HS-27A (cell line): ENCODE measurements at places on chromosomes 4 and X.

DNA sequence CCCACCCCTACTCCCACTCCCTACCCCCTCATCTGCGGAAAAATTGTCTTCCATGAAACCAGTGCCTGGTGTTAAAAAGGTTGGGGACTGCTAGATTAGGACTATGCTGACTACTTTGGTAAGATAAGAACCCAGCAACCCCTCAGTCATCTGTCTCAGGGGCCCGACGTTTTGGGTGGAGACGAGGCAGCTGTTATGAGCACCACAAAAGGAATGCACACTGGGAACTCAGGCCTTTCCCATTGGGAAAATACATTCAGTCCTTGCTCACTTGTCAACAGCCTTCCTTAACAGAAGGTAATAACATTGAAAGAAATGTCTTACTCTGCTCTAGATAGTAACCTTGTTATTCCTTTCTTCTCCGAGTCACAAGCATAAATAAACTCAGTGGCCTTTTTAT, 310.8 kb downstream of the AFF2 start:
- no peak for DNase-seq

DNA sequence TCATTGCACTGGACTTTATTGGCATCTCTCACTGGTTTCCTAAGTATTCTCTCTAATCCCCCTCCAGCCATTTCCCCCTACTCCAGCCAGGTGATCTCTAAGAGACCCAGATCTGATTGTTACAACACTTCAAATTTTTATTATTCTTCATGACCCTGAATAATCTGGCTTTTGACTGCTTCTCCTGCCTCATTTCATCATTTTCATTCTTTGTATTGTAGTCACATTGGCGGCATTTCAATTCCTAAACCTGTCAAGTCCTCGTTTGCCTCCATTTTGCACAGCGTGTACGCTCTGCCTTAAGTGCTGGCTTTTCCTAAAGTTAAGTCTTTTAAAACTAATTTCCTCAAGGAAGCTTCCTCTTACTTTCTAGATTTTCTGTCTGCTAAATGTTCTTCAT, 31.6 kb downstream of the UBE2K start:
- no peak for DNase-seq

GRCh38 chr4:98827661-98828060, 101.3 kb downstream of the EIF4E start:
- no peak for DNase-seq

DNA sequence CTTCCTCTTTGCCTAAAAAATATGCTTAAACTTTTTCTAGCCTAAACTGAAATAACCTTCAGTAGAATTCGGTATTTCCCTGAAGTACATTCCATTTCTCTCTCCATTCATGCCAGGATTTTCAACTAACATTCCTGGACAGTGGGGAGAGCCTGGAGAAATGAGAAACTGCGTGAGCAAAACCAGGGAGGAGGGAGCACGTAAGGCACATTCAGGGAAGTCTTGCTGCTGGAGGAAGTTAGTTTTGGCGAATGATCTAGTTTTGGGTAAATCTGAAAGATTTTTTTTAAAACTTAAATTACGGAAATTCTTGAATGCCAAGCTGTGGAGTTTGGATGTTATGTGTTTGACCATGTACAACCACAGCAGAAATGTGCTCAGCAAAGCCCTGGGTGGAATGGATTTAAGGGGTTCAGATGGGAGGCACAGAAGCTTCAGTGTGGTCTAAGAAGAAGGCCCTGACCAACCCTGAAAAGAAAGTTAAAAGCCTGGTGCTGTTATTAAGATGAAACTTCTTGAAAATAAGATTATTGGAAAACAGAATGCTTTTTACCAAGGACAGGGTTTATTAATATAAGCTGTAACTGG, 347.8 kb downstream of the ANK2 start:
- no peak for DNase-seq

GRCh38 chr4:118280501-118281218, 72.1 kb downstream of the PRSS12 start:
- DNase-seq, result no peak

- no peak for DNase-seq
These were observed 162.5 kb upstream of the BCOR start for GRCh38 chrX:40260146-40260747.

DNA sequence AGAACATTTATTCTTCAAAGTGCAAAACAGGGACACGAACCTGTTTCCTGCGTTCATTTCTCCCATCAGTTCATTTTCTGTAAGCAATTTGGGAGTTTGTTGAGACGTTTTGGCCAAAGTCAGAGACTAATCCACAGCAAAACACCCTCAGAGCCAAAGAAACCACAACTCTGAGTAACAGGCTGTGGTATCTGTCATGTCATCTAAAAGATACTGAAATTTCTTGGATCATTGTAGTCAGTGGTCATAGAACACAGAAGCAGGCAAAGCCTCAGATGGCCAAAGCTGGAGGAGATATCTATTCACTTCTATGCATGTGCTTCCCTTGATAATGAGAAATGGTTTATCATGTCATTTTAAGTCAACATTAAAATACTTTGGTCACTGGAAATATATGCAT, 485.6 kb upstream of the GALNT7 start:
- no peak for DNase-seq

DNA sequence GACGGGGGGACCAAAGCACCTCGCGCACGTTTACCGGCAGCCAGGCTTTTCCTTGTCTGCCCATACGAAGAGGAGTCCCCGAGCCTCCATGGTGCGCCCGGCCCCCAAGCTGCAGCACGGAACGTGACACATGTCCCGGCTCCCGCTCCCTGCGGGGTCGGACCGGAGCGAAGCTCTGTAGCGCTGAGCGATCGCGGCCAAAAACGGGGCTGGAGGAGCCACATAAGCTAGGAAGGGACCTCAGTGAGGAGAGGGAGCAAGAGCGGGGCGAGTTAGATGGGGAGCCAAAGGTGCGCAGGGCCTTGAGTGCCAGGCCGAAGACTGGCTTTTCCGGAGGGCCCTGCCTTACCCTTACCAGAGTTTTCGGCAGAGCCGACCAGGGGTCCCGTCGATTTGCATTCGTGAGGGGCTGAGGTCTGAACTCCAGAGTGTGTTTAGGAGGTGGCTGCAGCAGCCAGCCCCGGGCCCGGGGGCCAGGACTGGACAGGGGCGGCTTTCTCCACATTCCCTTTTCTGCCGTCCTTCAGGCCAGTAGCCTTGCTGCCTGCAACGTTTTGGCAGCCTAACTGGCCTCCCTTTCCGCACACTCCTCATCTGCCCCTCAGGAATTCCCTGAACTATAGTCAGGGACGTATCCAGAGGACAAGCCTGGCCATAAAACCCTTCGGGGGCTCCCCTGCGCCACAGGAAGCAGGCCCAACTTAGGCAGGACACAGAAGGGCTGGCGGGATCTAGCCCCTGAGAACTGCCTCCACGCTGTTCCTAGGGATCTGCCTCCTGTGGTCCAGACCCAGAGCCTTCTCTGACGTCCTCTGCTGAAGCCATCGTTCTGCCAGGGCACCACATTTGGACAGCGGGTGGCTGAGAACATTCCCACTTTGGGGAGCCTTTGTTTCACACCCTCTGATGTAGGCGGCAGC, 689 bp downstream of the SSR4 start:
- DNase-seq, result no peak

DNA sequence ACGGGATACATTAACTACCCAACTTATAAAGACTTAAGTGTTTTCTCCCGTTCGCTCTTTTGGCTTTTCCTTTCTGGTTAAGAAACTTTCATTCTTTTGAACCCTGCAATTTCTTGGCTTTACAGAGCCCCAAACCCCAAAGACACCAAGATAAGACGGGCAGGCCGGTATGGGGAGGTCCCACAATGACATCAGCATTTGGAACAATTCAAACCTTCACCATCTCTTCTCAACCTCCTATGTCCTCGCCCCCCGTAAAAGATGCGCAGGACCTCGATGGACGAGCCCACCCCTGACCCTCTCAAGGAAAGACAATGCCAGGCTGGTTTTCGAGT, 999 bp downstream of the ZNF518B start:
- no peak for DNase-seq

DNA sequence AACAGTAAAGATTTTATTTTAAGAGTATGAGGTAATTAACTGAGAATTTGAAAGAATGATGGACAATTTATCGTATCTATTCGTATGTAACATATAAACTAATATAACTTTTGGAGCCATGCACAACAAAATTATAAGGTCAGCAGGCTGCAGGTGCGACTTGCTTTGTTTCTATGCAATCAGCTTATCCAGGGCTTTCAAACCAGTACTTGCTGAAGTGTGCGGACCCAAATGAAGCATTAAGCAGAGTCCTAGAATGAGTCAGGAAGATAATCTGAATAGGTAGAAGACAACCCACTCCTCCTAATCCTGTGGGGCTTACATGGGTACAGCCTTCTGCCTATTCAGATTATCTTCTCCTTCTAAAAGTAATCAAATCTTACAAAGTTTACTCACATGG, 2.1 kb downstream of the NSD2 start:
- DNase-seq, result no peak

GRCh38 chr4:76799140-76799539, 98.8 kb downstream of the SOWAHB start:
- no peak for DNase-seq

DNA sequence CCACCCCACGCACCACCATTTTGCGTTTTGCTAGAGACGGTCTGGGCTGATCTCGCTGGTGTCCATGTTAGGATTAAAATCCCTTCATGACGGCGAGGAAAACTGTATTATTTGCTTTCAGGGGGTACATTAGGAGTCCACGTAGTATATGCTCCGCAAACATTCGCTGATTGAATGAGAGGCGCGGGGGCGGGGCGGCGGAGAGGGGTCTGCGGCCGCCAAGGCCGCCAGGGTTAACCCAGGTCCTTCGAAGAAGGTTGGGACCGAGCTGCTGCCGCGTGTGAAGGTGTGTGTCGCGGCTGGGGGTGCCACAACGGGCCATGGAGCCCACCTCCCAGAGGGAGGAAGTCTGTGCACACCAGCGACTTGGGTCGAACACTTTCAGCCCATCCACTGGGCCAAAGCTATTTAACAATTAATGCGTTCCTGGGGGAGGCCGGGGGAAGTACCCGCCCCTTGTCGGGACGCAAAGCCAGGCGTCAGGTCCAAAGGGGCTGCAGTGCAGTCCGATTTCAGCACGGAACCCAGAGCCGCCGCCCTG, 6.4 kb upstream of the PITX2 start:
- DNase-seq, result no peak

GRCh38 chr4:154743683-154744340, at the start of gene LRAT:
LRAT (plus strand) TSS chr4:154744000; CDS start chr4:154744327, 327 bp downstream.
- no peak for DNase-seq

- no peak for DNase-seq
These were observed 66.5 kb downstream of the SLIT2 start for GRCh38 chr4:20318001-20318908.

GRCh38 chr4:165991325-165992180, 118.5 kb downstream of the TLL1 start:
- DNase-seq, result no peak

GRCh38 chrX:65697915-65698796, 30.7 kb downstream of the MSN start:
- no peak for DNase-seq

- DNase-seq, result no peak
These were observed 750.5 kb upstream of the POU3F4 start for GRCh38 chrX:82757614-82758013.

GRCh38 chrX:100829730-100830129, 9.5 kb downstream of the CSTF2 start:
- no peak for DNase-seq

- DNase-seq, result no peak
These were observed 1.6 kb downstream of the SEPTIN11 start for GRCh38 chr4:76950956-76951671.

DNA sequence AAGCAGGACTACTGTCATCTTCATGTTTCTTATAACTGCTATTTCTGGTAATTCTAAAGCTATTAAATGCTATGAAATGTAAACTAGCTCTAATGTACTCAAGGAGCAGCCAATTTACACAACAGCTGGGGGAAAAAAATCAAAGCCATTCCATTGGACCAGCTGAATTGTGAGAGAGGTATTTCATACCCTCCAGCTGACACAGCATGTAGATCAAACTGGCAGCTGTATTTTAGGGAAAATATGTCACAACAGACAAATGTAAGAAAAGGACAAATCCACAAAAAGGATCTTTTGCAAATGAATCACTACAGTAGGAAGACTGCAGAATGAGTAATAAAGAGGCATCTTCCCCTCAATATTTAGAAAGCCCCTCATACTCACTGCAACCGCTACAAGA, 65.2 kb upstream of the FAM47B start:
- no peak for DNase-seq

DNA sequence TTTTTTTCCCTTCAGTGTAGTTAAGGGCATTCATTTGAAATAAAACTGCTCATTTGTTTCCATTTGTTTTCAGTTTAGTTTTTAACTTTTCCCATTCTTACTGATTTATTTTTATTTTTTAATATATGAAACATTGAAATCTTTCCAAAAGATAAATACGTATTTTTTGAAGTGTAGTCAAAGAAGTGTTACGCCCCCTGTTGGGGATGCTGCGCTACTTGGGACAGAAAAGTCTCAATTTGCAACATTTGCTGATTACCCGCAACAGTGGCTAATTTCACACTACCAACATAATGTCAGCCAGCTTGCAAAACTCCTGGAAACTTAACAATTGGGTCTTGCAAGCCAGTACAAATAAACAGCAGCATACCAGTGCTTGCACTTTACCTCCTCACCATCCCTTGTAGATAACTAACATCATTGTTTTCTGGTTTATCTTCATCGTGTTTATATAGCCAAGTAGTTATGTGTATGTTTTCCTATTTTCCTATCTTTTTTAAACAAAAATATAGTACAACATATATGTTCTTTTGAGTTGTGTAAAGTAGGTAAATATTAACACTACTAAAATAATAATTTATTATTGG, 158.6 kb downstream of the STPG2 start:
- DNase-seq, result no peak

DNA sequence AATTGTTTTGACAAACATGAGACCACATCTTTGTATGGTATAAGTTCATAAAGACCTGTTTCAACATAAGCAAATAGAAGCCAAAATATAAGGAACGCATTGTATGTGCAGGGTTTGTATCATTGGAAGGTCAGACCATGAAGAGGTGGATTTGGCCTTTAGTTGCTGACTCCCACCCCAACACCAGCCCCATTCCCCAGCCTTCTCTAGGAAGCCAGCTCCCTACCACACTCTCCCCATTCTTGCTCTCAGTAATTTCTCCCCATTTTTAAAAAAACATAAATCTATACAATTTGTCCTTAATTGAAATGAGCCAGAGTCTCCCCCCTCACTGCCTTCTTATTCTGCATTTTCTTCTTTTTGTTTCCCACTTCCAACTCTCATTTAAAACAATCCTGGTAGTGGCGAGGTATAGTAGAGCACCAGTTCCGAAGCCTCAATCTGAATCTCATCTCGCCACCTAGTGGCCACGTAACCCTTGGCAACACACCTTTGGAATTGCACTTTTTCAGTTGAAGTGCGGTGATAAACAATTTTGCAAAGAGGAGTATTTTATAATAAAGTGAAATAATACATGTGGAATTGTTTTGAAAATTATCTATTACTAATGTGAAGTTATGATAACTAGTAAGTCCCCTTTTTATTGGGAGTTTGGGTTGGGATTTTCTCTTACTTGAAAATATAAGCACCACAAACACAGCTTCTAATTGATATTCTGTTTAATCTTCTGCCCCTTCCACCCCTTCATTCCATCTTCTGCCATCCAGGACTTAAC, 126.6 kb downstream of the ASB9 start:
- DNase-seq, result no peak

- DNase-seq, result no peak
These were observed 234.7 kb downstream of the LDB2 start for GRCh38 chr4:16663732-16664131.
